Vagina (tissue), 2 donors: ENCODE measurements at places on chromosomes 2 and 18. TPM values are rescaled to one million over a fixed set of nuclear protein-coding genes. Genes with fewer than 3 reads are reported as not detected.

GRCh38 chr18:933082-933481, 28.4 kb downstream of the ADCYAP1 start:
- DNase-seq = no peak

RANBP2 gene
- 43.5 TPM for total RNA-seq

DNA sequence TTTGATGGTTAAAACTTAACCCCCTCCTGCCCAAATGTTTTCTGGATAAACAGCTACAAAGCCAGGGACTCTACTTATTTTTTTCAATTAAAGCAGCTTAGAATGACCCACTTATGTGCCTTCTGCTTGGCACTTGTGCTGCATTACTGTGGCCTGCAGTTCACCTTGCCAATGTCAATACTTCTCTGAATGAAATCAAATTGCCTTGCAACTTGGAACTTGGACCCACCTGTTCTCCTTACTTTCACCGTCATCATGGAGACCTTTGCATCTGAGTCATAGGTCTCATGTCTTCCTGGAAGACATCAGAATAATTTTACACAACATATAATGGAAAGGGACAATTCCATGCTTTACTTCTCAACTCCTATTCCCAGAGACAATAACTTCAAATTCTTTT, 92.1 kb upstream of the FHL2 start:
- no peak for DNase-seq

DNA sequence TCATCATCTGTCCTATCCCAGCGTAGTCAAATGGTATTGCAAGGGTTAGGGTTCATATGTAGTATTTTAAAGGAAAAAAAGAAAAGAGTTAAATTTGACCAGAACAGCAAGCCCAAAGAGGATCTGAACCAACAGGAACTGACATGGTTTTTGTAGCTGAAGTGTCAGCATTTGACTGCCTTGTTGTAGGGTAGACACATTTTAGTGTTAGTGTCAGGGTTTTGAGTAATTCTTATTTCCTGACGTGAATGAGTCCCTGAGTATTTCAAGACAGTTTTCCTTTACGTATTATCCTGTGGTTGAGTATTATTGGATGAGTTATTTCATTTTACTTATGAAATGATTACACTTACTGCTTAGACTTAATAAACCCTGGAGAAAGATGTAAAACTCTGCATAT, 173.3 kb upstream of the ZEB2 start:
- DNase-seq = no peak

EVA1A gene
- total RNA-seq = not detected

GRCh38 chr2:26269571-26270158, 24.9 kb downstream of the HADHB start:
- no peak for DNase-seq

- DNase-seq = no peak
Observed at GRCh38 chr18:50447952-50448351, 73.1 kb downstream of the SKA1 start.

DNA sequence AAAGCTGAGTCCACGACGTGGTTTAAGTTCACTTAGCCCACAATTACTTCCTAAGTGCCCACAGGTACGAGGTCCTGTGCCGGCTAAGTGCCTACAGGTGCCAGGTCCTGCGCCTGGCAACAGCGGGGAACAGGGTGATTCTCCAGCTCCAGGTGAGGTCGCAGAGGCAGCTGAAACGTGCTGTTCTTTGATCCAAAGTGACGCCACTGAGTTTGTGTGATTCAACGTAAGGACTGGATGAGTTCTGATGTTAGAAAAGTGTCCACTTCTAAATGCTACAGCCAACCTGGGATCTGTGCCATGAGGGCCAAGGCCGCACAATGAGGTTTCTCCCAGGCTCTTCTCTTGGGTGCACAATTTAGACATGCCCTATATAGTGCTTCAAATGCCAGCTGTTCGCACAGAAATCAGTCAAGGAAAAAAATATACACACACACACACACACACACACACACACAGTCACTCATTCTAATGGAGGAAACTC, 57.5 kb downstream of the NDUFA10 start:
- DNase-seq = no peak

- DNase-seq = no peak
Observed at GRCh38 chr2:8413589-8414135, 268.2 kb upstream of the ID2 start.

- no peak for DNase-seq
Observed at GRCh38 chr2:216012830-216013079, 596 bp downstream of the MREG start.

OSBPL1A gene
- 33.9 TPM for total RNA-seq

DNA sequence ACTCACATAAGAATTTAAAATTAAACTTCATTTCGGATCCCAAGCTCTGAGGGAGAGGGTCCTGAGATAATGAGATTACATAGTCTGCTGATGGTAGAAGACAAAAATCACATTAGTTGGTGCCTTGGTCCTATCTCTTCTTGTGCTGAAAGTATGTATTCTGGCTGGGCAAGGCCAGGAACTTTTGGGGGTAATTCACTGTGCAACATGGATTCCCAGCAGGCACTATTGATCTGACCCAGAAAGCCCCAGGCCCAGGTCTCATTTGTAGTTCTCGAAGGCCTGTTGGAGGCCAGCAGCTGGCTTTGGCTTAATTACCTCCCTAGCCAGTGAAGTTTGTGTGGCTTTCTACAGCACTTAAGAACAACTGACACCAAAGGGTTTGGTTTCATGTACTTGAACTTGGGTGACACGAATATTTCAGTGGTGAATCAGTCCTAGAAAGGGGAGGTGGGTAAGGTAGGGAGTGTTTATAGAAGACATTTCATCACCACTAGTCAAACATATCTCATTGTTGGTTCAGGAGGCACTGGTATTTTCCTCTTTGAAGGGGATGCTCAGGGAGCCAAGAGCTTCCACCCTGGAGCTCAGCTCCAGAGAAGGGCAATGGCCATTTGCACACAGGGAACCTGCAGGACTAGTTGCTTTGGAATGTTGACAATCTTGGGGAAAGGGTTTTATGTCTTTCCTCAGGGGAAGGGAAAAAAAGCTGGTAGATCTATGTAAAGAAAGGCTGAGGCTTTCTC, 217.8 kb downstream of the OSR1 start:
- DNase-seq = no peak

GRCh38 chr2:237500681-237501424, 13.8 kb downstream of the MLPH start:
- no peak for DNase-seq

DNA sequence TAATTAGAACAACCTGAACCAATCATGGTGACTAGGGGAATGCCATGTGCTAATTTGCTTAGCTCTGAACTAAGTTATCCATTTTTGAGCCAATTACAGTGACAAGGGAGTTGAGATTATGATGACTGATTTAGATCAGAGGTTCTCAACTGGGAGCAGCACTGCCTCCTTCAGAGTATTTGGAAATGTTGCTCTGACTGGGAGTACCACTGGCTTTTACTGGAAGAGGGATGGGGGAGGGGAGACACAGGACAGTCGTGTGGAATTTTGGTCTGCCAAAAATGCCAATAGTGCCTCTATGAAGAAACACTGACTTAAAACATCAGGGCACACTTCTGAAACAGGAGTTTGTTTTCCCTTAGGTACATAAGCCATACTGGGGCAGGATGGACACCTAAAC, 48.1 kb upstream of the VPS54 start:
- DNase-seq = no peak

GRCh38 chr2:190417045-190417842, 9.1 kb downstream of the MFSD6 start:
- DNase-seq = no peak

DNA sequence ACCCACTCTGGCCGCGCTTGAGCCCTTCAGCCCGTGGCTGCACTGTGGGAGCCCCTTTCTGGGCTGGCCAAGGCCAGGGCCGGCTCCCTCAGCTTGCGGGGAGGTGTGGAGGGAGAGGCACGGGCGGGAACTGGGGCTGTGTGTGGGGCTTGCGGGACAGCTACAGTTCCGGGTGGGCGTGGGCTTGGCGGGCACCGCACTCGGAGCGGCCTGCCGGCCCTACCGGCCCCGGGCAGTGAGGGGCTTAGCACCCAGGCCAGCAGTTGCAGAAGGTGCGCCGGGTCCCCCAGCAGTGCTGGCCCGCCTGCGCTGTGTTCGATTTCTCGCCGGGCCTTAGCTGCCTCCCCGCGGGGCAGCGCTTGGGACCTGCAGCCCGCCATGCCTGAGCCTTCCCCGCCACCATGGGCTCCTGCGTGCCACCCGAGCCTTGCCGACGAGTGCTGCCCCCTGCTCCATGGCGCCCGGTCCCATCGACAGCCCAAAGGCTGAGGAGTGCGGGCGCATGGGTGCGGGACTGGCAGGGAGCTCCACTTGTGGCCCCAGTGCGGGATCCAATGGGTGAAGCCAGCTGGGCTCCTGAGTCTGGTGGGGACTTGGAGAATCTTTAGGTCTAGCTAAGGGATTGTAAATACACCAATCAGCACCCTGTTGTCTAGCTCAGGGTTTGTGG, 173.7 kb upstream of the FIGN start:
- no peak for DNase-seq

FHOD3 gene
- total RNA-seq = 5.6 TPM

SLC5A7 gene
- total RNA-seq = 1.7 TPM

GRCh38 chr2:67619204-67619603, 222.1 kb downstream of the ETAA1 start:
- no peak for DNase-seq

DNA sequence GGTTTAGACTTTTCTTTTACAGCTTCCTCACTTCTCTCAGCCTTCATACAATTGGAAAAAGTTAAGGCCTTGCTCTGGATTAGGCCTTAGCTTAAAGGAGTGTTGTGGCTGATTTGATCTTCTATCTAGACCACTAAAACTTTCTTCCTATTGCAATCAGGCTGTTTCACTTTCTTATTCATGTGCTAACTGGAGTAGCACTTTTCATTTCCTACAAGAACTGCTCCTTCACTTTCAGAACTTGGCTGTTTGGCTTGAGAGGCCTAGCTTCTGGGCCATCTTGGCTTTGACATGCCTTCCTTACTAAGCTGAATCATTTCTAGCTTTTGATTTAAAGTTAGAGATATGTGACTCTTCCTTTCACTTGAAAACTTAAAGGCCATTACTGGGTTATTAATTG, 114.3 kb downstream of the ARHGEF4 start:
- no peak for DNase-seq

DNA sequence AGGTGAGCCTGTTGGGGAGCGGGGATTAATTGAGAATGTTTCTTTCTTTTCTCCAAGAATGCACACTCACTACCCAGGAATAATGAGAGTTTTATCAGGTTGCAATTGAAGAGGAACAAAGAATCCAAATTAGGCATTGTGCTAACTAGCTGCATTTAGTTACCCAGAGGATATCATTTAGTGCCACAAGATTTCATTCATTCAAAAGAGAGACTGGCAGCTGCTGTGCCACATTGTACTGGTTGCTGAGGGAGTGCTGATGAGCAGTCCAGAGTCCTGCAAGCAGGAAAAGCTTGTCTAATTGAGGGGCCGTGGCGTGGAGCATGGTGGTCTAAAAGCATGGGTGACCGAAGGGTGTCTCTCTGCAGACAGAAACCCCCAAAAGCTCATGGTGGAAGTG, 97.6 kb downstream of the CTAGE1 start:
- DNase-seq = no peak

NEUROD1 gene
- total RNA-seq = not detected

DNA sequence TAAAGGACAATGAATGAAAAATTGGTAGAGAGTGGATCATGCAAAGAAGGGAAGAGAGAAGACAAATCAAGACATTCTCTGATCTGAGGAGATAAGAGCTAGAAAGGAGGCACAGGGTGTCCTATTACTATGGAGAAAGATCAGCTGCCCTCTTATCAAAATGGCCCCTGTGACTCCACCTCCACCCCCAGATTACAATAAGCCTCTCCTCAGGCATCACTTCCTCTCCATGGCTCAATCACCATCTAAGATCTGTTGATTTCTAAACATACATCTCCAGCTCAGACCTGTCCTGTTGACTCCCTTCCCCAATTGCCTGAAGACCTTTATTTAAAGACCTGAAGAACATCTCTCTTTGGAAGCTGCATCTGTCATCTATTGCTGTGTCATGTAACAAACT, 43.2 kb downstream of the SP100 start:
- DNase-seq = no peak

DNA sequence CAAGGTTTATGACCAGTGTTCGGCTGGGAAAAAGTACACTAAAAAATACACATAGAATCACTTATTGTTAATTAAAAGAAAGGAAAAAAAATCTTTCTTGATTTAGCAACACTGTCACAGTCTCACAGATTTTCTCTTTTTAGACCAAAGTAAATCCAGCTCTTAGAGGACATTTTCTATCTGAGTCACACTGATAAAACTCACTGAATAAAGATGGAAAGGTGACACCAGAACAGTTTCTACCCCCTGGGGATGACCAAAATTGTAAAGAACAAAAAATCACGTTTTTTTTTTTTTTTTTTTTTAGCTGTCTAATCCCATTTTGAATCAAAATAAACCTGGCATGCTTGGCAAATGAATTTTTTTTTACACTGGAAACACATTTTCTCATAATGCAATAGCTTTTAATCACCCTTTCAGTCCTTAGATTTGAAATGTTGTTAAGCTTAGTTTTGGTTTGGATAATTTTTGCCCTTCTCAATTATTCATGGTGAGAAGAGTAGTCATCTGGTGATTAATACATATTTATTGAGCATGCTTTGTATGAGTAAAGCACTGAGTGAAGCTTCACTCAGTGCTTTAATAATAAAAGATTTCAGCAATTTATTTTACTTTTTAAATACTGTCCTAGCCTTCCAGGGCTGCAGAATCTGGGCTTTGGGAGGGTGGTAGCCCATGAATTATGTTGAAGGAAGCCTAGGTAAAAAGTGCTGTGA, 886.3 kb downstream of the SLC4A3 start:
- DNase-seq = no peak

DNA sequence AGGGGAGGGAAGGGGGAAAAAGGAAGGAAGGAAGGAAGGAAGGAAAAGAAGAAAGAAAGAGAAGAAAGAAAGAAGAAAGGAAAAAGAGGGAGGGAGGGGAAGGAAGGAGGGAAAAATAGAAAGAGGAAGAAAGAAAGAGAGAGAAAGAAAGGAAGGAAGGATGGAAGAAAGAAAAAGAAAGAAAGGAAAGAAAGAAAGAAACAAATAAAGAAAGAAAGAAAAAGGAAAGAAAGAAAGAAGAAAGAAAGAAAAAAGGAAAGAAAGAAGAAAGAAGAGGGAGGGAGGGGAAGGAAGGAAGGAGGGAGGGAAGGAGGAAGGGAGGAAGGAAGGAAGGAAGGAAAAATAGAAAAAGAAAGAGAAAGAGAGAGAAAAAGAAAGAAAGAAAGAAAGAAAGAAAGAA, 315.8 kb upstream of the PIK3C3 start:
- no peak for DNase-seq

KIF5C gene
- 13.3 TPM for total RNA-seq

RFTN2 gene
- total RNA-seq = 10.8 TPM
